T-helper 2 cell (primary cell): ENCODE measurements at places on chromosomes 12 and 14.
A peak's percentile ranks its signal among the peaks of the same experiment; 100 is the strongest.

DNA sequence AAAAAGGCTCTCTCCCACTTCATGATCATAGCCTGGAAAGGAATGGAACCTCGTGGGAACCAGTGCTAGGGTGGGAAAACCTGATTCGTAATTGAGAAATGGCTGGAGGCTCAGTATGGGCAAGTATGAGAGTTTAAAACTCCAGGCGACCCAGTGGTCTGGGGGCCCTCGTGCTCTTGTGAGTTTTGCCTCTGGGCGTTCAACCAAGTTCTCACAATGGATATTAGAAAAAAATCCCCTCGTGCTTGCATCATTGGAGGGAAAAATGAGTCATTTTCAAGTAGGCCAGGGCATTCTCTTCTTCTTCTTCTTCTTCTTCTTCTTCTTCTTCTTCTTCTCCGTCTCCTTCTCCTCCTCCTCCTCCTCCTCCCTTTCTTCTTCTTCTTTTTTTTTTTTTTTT is 39.0 kb downstream of the GPR68 start:
- no peak for DNase-seq

GRCh38 chr12:3045989-3046388 is 31.2 kb upstream of the TSPAN9 start:
- no peak for DNase-seq

DNA sequence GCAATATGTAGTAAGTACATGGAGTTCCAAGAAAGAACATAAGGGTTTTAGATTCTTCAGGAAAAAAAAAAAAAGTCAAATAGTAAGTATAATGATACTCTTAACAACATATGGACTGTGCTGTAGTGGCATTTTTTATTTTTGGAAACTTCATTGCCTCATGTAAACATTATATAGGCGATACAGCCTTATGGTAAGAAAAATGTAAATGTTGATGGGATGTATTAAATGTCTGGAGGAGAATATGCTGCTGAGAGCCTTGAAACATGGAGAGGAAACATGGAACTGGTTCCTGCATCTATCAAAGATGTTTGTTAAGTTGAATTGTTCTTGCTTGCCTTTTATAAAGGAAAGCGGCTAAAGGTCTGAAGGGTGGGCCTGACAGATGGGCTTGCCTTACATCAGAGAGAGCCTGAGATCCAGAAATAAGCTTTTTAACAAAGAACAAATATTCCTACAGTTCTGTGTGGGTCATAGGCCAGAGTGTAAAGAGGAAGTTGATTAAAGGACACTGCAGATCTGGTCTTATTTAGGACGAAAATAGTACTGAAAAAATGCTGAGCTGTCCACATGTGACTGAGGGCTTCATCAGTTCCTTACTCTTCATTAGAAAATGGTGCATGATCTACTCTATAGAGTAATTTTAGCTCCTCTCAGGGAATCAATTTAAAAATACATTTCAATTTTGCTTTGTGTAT is 448.1 kb upstream of the DCN start:
- DNase-seq: no peak

DNA sequence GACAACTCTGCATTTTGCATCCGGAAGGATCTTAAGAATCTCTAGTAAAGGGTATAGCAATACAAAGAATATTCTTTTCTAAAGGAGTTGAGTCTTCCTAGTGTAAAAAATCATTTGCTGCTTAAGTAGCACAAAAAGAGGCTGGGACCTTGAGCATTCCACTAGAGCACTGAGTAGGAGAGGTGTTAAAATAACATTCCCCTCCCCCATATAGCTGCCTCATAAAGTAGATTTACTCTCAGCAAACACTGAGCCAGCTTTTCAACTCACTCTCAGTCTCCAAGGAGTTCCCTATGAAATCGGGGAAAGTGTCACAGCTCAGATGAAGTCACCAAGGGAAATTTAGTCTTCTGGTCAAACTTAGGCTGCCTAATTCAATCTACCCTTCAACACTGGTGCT is 592.7 kb downstream of the ETNK1 start:
- DNase-seq: no peak

- peak; percentile 62 for DNase-seq
These were observed 226.9 kb upstream of the CRY1 start for GRCh38 chr12:107320033-107320928.

DNA sequence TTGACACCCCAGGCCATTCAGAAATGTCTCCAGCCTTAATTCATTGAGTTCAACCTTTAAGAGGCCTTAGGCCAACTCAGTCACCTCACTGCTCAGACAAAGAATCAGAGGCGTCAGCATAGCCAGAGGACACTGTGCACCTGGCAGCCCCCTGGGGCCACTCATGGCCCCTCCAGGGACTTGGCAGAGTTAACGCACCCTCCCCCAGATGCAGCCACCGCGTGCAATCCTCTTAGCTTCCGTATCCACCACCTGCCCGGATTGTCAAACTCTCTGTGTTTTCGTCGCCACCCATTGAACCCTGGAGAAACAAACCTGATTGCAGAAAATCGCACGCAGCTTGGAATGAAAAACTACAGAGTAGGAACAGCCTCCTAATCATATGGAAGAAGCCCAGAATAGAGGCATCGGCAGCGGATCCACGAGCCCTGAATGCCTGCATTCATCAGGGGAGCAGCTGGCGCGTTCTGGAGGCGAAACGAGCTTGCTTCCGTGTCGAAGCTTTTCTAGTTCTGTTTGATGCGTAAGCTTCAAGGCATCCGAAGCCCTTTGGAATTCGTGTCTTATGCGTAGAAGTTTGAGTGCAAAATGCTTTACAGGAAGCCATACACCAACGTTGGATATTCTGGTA is 22.4 kb downstream of the BRI3BP start:
- DNase-seq: no peak

GRCh38 chr12:124428136-124428791 is 133.4 kb downstream of the RFLNA start:
- DNase-seq: no peak

- no peak for DNase-seq
These were observed 226.1 kb upstream of the RTL1 start for GRCh38 chr14:101129521-101130167.

- no peak for DNase-seq
These were observed 10.1 kb upstream of the SIVA1 start for GRCh38 chr14:104742586-104743455.

DNA sequence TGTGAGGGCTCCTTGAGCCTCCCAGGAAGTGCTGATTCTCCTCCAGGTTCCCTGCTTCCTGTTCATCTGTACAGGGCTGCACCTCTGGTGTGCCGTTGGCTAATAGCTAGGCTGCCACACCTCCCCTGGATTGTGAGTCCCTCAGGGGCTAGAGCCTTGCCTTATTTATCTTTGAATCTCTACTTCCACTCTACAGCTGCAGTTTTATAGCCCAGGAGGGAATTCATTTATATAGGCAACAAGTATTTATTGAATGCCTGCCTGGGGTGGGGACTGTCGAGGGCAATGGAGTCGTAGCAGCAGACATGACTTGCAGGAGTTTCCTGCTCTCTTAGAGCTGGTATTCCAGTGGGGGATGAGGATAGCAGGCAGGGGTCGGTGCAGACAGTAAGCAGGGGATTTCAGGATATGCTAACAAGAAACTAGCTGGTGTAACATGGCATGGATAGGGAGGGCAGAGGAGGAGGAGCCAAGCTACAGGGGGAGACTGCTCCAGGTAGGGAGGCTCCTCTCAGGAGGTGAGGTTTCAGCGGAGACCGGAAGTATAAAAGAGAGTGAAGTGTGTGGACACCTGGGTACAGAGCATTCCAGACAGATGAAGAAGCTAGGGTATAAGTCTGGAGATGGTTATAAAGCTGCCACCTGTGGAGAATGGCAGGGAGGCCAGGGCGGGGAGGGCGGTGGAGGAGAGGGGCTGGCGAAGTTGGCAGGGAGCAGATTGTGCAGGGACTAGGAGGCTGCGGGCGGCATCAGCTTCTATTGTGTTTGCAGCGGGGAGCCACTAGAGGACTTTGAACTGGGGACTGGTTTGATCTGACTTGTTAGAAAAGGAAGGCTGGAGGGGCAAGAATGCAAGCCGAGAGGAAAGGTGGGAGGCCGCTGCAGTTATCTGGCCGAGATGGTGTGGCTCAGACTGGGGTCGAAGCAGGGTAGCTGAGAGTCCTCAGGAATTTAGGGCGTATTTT is 17.2 kb downstream of the USP30 start:
- DNase-seq: no peak

GRCh38 chr12:121314431-121314830 is 17.9 kb upstream of the CAMKK2 start:
- DNase-seq: no peak
